ENCODE measurements at places on chromosomes 7 and 10.

- DNase-seq, result peak; percentile 32
Measured at GRCh38 chr7:12211711-12212485, 804 bp downstream of the TMEM106B start.

GRCh38 chr7:41887416-41887815 is 184.5 kb upstream of the INHBA start:
- no peak for DNase-seq

DNA sequence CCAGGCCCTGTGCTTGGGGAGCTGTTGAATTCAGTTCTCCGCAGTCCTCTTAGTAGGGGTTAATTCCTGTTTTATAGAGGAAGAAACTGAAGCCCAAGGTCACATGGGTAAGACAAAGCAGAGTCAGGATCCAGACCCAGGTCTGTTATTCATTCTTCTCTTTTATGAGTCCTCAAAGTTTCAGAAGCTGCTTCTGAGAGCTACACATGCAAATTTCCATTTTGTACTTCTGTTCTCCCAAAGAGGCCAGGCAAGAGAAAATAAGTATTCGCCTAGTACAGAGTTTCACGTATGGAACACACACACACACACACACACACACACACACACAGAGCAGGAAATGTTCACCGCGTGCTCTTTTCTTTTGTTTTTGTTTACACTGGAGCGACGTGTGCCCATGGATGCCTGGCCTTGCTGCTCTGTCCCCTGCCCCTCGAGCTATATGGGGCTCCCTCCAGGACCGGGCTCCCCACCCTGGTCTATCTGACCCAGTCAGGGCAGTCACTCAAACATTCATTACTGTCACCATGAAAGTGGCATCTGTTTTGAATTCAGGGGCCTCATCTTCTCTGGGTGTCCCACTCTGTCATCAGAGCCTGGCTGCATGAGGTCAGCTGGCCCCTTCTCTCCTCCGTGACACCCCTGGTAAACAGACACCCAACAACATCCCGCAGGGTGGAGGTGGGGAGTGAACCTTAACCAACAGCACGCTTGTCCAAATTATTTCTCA is 84.4 kb downstream of the TNS3 start:
- peak; percentile 49 for DNase-seq

DNA sequence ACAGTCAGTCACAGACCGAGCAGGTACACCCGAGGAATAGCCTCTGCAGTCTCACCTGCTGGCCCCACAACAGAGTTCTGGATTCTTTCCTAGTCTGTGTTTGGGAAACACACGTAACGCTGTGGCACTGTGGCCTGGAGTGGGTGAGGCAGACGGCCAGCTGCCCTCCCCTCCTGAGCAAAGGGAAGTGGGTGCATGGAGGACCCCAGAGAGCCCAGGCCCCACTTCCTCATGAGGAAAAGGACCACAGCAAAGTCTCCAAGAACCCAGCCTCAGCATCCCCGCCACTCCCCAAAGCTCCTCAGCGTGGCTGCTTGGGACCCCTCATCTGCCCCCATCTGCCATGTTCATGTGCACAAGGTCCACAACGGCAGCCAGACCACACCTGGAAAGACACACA is 530.2 kb downstream of the PTPRN2 start:
- no peak for DNase-seq

GRCh38 chr10:13788711-13789447 is 202.1 kb downstream of the PRPF18 start:
- peak; percentile 59 for DNase-seq

- DNase-seq, result no peak
Measured at GRCh38 chr10:64881257-64881656, 1360.1 kb downstream of the REEP3 start.

- no peak for DNase-seq
Measured at GRCh38 chr7:57427594-57427993, 22.4 kb upstream of the ZNF716 start.

GRCh38 chr7:100221767-100222444 is 2.2 kb downstream of the PVRIG start:
- DNase-seq, result no peak

GRCh38 chr10:642186-642890 is 47.1 kb downstream of the DIP2C start:
- no peak for DNase-seq

DNA sequence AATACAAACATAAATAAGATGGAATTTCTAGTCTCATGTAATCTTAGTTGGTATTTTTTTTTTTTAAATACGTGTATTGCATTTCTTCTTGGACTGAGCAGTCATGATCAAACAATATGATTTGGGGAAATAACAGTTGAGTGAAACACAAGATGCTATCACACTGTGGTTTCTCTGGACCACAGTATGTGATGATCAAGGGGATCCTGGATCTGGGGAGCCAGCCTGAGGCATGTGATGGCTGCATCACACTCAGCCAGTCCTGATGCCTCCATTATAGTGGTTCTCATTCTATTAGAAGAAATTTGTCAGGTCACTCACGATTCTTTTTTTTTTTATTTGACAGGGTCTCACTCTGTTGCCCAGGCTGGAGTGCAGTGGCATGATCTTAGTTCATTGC is 495.9 kb upstream of the POT1 start:
- DNase-seq, result no peak

DNA sequence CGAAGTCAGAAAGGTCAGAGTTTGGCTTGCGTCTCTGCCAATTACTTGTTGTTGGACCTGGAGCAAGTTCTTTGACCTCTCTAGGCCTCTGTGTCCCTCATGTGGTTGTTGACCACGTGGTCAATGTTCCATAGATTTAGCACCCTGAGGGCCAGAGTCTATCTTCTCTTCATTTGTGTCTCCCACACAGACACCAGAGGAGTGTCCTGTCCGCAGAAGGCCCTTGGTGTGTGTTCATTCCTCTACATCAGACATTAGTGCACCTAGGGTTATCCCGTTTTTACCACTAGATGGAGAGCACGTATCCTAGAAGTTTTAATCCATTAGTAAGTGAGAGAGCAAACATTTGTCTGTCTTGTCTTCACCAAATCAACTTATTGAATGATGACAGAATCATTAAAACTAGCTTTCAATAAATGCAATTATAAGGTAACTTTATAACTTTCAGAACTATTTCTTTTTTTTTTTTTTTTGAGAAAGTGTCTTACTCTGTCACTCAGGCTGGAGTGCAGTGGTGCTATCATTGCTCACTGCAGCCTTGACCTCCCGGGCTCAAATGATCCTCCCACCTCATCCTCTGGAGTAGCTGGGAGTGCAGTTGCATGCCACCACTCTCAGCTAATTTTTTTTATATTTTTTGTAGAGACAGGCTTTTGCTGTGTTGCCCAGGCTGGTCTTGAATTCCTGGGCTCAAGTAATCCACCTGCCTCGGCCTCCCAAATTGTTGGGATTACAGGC is 122.5 kb upstream of the ANKRD1 start:
- peak; percentile 63 for DNase-seq

- no peak for DNase-seq
Measured at GRCh38 chr10:62424026-62424425, 49.9 kb downstream of the ZNF365 start.

DNA sequence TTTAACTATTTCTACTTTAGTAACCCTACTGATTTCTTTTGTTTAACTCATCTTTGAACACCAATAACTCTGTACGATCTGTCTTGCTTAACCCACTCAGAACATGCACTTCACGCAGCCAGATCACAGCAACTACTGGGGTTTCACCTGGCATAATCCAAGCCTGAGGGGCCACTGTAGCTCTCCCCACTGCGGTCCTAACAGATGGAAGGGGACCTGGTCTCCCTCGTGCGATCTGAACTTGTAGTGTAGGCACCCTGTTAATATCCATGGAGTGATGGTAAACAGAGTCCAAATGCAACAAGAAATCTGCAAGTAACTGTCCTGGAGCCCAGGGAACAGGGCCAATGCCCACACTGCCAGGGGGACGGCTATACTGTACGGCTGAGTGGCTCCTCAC is 45.5 kb downstream of the INSIG1 start:
- no peak for DNase-seq

GRCh38 chr7:21767300-21767900 is 178.3 kb downstream of the CDCA7L start:
- DNase-seq, result peak; percentile 68

- DNase-seq, result no peak
Measured at GRCh38 chr10:61438141-61438988, 14.8 kb downstream of the TMEM26 start.

DNA sequence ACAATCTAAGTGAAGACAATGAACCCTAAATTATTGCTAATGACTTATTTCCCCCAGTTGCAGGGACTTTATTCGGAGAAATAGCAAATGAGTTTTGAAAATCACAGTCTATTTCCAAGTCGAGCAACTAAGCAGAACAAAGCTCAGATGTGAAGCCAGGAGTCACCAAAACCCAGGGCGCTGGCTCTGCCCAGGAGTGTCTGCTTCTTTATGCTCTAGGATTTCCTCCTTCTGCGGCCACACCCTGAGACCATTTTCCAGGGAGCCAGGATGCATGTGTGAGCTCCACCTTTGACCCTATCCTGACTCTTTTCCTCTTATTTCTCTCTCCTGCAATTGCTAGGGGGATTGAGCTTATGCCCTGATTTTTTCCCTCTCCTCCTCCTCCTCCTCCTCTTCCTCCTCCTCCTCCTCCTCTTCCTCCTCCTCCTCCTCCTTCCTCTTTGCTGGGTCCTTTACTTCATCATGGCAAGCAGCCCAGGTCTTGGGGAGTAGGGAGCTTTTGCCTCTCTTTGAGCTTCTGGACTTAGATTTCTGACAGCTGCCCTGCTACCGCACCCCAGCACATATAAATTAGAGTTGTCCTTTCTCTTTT is 234.4 kb downstream of the ARL4A start:
- no peak for DNase-seq

- no peak for DNase-seq
Measured at GRCh38 chr7:107017965-107018719, 26.4 kb upstream of the PRKAR2B start.

- DNase-seq, result no peak
Measured at GRCh38 chr10:113524539-113525490, 28.0 kb upstream of the HABP2 start.

GRCh38 chr10:102435133-102435497 is 2.7 kb upstream of the CUEDC2 start:
- DNase-seq, result no peak

DNA sequence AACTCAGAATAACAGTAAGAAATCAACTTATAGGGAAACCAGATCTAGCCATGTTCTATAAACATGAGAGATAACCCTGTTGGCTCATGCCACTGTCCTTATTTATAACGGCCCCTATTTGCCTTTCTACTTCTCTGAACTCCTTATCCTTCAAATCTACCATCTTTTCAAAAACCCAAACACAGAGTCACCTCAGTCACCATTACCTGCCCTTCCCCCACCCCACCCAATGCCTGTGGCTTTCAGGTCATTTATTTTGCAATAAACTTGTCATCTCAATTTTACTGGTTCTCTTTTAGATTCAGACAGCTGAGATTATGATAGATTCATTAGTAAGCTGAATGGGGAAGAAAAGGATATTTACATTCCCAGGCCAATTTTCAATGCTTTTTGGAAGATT is 53.6 kb downstream of the KMT2C start:
- DNase-seq, result no peak

DNA sequence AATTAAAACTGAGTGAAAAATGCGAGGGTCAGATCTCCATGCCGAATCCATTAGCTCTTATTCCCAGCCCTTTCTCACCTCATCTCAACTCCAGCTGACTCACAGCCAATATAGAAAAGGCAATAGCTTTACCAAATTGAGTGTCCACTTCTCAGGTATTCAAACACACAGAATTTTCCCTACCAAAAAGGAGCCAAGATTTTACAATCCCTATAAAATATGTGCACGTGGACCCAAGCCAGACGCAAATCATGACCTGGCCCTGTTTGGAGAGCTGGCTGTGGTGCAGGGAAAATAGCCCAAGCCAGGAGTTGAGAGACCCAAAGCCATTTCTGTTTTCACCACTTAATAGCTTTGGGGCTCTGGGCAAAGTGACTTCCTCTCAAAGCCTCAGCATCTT is 379.7 kb upstream of the AUTS2 start:
- no peak for DNase-seq

- DNase-seq, result no peak
Measured at GRCh38 chr7:12133865-12134264, 77.2 kb upstream of the TMEM106B start.

DNA sequence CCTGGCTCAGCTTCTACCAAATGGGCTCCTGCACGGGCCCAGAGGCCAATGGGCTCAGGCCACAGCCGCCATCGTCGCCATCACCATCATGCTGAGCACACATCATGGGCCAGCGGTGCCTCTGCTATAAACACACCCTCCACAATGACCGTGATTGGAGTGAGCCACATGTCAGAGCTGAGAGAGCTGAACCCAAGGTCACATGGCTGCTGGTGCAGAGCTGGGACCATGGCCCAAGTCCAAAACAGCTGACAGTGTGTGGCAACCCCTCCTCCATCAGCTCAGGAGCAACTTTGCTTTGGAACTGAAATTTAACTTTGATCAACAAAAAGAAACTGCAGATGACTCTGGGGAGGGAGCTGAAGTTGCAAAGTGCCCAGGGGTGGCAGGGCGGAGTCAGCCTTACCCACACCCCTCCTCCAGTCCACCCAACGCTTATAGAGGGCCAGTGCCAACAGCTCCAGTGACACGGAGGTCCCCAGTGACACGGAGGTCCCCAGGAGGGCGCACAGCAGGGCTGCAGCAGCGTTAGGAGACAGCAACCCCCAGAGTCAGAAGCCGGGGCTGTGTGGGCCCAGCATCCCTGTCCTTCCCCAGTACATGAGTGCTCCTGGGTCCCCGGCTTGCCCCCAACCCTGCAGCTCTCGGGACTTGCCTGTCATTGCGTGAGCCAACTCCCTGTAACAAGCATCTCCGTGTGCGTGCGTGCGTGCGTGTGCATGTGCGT is 249.6 kb downstream of the ELFN1 start:
- peak; percentile 88 for DNase-seq

- no peak for DNase-seq
Measured at GRCh38 chr10:60578217-60578616, 188.5 kb upstream of the ANK3 start.

DNA sequence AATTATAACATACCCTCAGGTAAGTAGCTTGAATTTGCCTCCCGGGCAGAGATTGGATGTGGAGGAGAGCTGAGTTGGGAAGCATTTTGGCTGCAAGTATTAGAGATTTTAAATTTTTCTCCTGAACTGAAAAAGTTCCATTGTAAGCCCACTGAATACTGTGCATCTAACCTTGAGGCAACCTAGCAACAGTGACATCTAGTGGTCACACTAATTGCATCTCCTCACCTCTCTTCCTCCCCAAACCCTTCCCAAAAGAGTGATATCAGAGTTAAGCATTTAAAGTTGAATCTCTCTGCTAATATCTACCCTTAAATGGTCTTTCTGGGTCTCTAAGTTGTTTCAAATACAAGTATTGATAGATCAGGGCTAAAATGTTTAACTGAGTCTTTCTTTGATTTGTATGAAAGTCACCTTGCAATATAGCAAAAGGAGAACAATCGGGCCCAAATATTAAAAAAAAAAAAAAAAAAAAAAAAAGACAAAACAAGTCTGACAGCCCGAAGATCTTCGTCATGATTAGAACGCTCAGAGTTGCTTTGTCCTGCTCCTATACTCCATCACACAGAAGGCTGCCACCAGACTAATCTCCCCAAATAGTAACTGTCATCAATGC is 40.4 kb upstream of the DLX5 start:
- peak; percentile 73 for DNase-seq

- DNase-seq, result no peak
Measured at GRCh38 chr10:68526634-68527307, 552 bp downstream of the SLC25A16 start.

GRCh38 chr10:100993986-100994708 is 5.5 kb upstream of the LZTS2 start:
- DNase-seq, result peak; percentile 74
